ENCODE measurements at places on chromosomes 2 and 18.

GRCh38 chr2:67108231-67108630, 288.9 kb upstream of the ETAA1 start:
- no peak overlapping the region for H3K27ac ChIP-seq
- H3K4me3 ChIP-seq = no peak overlapping the region
- no peak for DNase-seq
- H3K27me3 ChIP-seq = no peaks in the 10 kb centered on the region
- H3K4me1 ChIP-seq = no peaks in the 10 kb centered on the region

DNA sequence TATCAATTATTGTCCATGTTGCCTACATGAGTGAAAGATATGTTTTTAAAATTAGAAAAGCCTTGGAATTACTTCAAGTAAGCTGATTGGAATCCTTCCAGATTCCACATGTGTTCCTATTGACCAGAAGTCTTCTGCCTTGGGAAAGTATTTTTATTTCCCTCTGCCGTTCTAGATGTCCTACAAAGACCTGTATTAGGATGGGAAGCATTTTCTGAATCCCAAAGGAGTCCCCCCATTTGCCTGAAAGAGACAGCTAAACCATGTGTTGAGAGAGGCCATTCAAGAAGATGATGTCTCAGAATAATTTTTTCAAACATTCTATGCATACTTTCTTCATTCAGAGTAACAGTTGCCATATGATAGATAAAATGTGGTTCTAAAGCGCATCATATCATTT, 19.0 kb upstream of the MYO1B start:
- H3K4me1 ChIP-seq = peaks cover 2% of the 10 kb centered on the region
- H3K4me3 ChIP-seq = no peak overlapping the region
- no peaks in the 10 kb centered on the region for H3K36me3 ChIP-seq
- DNase-seq = no peak
- H3K27ac ChIP-seq = no peak overlapping the region

GRCh38 chr2:41111836-41112627, 660.1 kb upstream of the SLC8A1 start:
- DNase-seq = no peak
- no peaks in the 10 kb centered on the region for H3K27me3 ChIP-seq
- no peaks in the 10 kb centered on the region for H3K36me3 ChIP-seq
- no peak overlapping the region for H3K4me3 ChIP-seq
- no peak overlapping the region for H3K27ac ChIP-seq

DNA sequence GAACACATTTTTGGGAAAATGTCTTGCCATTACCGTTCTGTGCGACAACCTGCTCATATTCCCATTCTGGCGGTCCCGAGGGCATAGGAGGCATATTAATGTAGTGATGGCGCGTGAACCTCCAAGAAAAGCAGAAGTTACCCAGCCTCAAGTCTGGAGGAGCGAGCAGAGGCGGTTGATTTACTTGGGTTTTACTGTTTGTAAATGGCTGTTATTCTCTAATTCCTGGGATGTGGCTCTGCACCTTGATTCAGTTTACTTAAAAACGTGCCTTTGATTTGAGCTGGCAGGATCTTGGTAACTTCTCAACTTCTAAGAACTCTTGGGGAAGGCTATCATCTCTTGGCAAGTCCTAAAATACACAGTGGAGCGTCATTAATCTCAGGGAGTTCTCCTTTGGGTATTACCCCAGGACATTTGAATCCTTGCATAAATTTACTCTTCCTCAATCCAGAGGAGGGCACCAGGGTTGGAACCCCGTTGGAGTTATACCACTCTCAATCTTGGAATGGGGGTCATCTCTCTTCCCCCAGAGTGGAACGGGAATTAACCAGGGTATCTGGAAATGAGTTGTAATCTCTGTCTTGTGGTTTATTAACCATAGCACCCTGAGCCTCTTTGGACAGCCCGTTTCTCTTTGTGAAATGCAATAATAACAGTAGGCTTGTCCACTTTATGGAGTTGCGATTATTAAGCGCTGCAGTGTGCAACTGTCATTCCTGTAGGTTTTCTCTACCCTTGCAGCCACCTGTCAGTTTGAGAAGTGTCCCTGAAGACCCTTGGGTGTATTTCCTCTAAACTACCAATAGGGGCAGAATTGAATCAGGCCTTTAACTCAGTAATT, 2.1 kb downstream of the HK2 start:
- H3K4me3 ChIP-seq = peak overlapping the region; percentile 6
- no peaks in the 10 kb centered on the region for H3K36me3 ChIP-seq
- no peak overlapping the region for H3K27ac ChIP-seq
- peaks cover 20% of the 10 kb centered on the region for H3K4me1 ChIP-seq
- peak; percentile 81 for DNase-seq
